ENCODE measurements at places on chromosomes 6 and 20. TPM values are rescaled to one million over a fixed set of nuclear protein-coding genes. Genes with fewer than 3 reads are reported as not detected.

DNA sequence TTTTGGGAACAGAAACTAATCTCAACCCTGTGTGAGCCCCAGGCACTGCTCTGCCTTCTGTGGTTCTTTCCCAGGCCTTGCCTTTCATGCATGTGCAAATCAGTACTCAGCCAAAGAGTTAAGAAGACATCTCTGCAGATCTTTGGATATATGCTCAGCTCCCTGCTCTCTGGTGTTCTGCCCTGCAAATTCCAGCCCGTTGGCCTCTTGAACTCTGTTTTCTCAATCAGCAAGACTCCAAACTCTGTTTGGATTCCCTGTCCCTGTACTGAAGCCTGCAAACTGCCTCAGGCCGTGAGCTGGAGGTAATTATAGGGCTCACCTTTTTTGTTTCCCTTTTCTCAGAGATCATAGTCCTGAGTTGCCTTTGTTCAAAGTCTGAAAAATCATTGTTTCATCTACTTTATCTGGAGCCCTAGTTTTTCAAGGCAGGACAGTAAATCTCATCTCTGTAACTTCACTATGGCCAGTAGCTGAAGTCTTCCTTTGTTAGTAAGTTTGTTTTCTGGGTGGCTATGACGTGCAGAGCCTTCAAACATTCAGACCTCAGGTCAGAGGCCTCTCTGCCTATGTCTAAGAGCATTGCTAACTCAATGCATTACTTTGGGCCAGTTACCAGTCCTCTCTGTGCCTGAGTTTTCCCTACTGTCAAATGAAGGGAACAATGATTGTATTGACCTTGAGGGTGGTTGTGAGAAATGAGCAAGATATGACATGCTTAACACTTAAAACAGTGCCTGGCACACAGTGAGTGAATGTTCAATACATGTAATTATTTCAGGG lies 15.9 kb upstream of the MDFI start:
- no peak for DNase-seq

GRCh38 chr20:36043892-36044515 lies 75.6 kb downstream of the CNBD2 start:
- DNase-seq = no peak

- DNase-seq = peak; percentile 84
These were observed 45.5 kb downstream of the ANKS1A start for GRCh38 chr6:34934516-34934915.

The HDGFL1 gene
- total RNA-seq = not detected

GRCh38 chr6:22821664-22822320 lies 252.4 kb downstream of the HDGFL1 start:
- DNase-seq = no peak

DNA sequence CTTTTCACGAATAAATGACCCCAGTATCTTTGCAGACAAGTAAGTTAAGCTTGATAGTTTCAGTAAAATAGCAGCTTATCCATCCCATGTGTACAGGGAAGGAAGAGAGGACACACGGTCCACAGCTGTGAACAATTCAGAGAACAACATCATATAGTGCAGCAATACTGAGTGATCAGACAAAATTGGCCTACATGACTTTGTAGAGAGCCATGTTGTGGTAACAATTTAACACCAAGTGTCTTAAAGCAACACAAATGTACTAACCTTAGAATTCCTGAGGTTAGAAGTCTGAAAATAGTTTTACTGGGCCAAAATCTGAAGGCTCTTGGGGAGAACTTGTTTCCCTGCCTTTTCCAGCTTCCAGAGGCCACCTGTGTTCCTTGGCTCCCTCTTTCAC lies 12.5 kb downstream of the FAM184A start:
- DNase-seq = no peak

- no peak for DNase-seq
These were observed 11.4 kb downstream of the HLA-E start for GRCh38 chr6:30500421-30501355.

- no peak for DNase-seq
These were observed 503.7 kb upstream of the IRAK1BP1 start for GRCh38 chr6:78363688-78364087.

DNA sequence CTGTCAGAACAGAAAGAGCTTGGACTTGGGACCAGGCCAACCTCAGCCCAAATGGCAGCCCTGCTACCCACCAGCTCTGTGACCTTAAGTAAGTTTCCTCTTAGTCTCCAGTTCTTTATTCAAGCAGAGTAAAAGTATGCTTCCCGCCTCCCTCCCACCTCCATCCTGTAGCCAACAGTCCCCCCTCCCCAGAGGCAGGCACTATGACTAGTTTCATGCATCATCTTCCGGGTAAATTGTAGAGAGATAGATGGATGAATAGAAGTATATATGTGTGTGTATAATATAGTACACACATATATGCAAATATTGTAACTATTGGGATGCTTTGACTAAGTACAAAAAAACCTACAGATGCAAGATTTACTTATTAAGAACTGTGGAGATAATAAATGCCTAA lies 39.5 kb upstream of the B4GALT5 start:
- DNase-seq = no peak

- DNase-seq = no peak
These were observed 67.5 kb upstream of the TFB1M start for GRCh38 chr6:155381673-155382337.

The OR12D1 gene
- total RNA-seq = not detected

The CLPSL1 gene
- not detected for total RNA-seq

GRCh38 chr6:43806043-43806757 lies 36.2 kb downstream of the VEGFA start:
- DNase-seq = no peak

The KIF25 gene
- not detected for total RNA-seq

The NKAIN4 gene
- total RNA-seq = not detected

The TCP11 gene
- not detected for total RNA-seq

DNA sequence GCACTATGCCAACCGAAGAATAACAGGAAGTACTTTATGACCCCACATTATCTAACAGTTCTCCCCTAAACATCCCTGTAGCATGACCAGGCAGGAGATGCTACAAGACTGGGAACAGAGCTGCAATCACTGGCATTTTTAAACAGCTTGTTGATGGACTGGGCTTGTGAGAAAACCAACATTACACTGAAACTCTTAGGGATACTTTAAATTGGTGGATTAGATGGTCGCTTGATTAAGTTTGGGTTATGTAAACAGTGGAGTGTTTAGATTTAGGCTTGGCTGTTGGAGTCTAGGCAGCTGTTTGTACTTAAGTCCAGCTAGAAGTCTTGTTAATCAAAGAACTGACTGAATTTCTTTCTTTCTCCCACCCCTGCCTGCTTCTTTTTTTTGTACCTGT lies 234.1 kb upstream of the BMP2 start:
- DNase-seq = no peak

DNA sequence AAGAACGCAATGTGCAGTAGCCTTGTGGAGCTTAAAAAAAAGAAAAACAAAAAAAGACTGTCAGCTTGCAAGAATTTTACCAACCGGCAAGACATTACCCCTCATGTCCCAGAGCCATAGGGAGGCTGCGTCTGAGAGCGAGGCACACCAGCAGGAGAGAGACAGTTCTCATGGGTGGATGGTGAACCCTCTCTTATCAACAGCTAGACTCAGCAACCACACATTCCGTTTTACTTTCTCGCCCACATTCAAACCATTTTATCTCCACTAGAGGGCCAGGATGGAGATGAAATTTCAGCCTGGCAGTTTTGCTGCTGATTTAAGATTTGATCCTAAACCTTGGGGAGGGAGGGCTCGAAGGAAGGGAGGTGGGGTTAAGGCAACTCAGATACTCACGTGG lies 247.0 kb downstream of the ATXN1 start:
- DNase-seq = no peak

The RAB23 gene
- 95.3 TPM for total RNA-seq

DNA sequence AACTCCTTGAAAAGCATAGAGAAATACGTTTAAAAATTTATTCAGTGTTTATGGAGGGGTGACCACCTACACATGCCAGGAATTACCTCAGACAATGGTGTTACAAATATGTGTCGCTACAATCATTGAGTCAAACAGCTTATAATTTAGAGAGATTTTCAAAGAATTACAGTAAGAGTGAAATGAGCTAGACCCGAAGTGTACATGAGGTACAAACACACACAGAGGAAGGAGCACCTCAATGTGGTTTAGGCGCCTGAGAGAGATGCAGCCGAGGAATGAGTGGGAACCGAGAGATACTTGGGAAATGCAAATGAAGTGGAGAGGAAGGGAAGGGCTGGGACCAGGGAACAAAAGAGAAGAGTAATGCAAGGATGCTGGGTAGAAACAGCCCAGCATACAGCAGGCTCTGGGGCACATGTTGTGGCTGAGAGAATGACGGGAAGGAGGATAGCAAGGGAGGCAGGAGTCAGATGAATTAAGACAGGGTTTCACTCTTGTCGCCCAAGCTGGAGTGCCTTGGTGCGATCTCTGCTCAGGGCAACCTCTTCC lies 15.5 kb downstream of the EEF1E1 start:
- DNase-seq = no peak

GRCh38 chr20:49187330-49187850 lies 744 bp downstream of the STAU1 start:
- peak; percentile 36 for DNase-seq

GRCh38 chr6:20318851-20319387 lies 82.8 kb upstream of the E2F3 start:
- no peak for DNase-seq

GRCh38 chr6:1082285-1082935 lies 229.5 kb upstream of the FOXQ1 start:
- DNase-seq = no peak

DNA sequence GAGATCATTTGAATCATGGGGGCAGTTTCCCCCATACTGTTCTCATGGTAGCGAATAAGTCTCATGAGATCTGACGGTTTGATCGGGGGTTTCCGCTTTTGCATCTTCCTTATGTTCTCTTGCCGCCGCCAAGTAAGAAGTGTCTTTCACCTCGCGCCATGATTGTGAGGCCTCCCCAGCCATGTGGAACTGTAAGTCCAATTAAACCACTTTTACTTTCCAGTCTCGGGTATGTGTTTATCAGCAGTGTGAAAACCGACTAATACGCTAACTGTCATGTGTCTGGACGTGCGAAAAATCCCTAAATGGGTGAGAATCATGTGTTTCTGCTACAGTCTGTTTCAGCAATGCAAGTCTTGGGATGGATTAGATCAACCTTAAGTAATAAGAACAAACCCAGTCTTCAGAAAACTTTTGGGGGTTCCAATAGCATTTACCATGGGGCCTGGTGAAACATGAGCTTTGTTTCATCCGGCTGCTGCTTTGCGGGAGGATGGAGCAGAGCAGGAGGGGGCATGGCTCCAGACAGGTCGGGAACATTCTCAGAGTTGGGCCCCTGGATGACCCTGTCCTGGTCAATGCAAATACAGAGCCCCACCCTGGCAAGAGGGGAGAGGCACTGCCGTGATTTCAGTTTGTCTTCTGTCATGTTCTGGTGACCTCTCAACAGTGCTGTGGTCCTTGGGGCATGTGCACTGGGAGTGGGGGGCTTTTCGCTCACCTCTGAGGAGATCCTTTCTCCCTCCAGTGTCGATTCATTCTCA lies 41.5 kb downstream of the CTCFL start:
- DNase-seq = no peak

DNA sequence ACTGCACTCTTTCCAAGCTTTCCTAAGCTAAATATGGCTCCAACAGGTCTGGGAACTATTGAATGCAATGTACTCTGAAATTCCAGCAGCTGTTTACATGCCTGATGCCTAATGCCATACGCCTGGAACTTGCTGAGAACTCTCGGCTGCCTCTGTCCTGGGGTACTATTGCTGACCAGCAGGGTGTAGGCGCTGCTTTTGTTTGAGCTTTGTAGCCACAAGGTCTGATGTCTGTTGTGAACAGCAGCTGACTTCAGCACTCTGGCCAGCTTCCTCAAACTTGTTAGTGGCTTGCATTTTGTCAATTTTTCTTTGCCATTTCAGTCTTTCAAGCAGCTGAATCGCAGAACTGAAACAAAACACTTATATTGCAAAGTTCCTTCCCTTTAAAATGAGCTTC lies 26.7 kb downstream of the SAYSD1 start:
- DNase-seq = no peak

The C6orf58 gene
- total RNA-seq = not detected

DNA sequence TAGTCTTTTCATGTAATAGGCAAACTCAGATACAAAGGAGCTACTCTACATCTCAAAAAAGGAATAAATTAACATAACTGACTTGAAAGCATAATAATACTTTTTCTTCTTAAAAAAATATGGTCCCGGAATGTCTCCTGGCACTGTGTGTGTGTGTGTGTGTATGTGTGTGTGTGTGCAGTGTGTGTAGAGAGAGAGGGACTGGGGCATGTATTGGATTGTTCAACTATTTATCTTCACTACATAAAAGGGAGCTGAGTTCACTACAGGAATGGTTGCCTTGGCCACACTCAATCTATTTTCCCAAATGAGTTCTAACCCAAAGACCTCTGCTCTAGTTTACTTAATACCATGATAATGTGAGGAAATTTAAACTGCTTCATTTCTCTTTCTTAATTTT lies 51.1 kb downstream of the B3GAT2 start:
- DNase-seq = no peak

The ENPP4 gene
- total RNA-seq = 1.3 TPM

The SRMS gene
- total RNA-seq = not detected

DNA sequence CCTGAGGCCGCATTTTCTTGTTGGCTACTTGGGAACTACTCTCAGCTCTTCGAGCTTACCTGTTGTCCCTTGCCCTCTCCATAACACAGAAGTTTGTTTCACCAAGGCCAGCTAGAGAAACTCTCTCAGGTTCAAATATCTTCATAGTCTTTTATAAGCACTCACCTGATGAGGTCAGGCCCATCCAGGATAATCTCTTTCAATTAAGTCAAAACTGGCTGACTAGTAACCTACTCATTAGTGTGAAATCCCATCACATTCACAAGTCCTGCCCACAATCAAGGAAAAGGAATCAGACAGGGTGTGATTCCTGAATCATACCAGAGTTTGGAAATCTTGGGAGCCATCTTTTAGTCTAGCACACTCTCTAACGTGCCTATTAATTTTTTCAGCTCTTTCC lies 195.2 kb upstream of the HS3ST5 start:
- no peak for DNase-seq

- DNase-seq = no peak
These were observed 161.2 kb downstream of the GRM4 start for GRCh38 chr6:33984466-33985312.

The BMP6 gene
- total RNA-seq = 5.6 TPM

DNA sequence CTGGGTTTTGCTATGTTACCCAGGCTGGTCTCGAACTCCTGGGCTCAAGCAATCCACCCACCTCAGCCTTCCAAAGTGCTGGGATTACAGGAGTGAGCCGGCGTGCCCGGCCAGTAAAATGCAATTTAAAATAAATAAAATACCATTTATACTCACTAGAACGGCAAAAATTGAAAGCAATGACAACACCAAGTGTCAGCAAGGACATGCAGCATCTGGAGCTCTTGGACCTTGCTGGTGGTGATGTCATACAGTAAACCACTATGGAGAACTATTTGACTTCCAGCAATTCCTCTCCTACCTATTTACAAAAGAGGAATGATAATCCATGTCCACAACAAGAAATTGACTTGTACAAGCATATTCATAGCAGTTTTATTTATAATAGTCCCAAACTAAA lies 105.7 kb upstream of the PHACTR1 start:
- no peak for DNase-seq

DNA sequence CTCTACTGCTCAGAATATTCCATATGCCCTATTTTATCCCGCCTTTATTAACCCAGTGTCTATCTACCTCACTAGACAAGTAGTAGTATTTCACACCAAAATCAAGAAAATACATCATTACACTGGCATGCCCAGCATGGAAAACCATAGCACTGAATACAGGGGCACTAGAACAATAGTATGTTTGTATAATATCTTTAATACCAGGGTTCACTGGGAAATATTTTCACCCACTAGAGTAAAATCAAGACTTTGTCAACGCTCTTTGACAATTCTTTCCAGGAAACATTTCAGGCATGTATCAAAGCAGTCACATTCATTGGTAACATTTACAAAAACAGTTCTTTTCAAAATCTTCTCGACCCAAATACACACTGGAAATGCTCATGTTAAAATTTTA lies 119.3 kb upstream of the BEND6 start:
- no peak for DNase-seq

All from uterus (tissue), 4 donors.